ENCODE measurements at places on chromosomes 3 and 15. TPM values are rescaled to one million over a fixed set of nuclear protein-coding genes. Genes with fewer than 3 reads are reported as not detected.

DNA sequence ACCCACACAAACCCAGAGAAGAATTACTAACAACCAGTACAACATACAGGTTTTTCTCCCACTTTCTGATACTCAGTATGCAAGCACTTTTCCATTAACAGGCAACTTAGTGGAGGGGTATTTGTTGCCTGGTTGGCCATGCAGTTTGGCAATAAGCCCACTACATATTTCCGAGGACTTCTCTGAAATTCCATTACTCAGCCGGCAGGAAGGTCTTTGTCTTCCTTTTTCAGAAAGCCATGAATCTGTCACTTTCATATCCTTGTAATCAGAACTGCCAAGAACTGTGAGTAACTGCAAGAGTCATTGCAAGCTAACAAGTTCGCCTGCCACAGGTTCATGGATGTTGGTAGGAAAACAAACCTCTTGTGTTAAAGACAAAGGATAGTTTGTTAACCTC lies 422.3 kb upstream of the ROBO1 start:
- H3K27ac ChIP-seq: no peak overlapping the region
- H3K4me3 ChIP-seq: no peak overlapping the region
- H3K4me1 ChIP-seq: no peaks in the 10 kb centered on the region
- H3K27me3 ChIP-seq: no peaks in the 10 kb centered on the region

- H3K4me3 ChIP-seq: no peak overlapping the region
- H3K27me3 ChIP-seq: no peaks in the 10 kb centered on the region
- DNase-seq: no peak
Measured at GRCh38 chr3:90091549-90091948, 984.1 kb downstream of the EPHA3 start.

DNA sequence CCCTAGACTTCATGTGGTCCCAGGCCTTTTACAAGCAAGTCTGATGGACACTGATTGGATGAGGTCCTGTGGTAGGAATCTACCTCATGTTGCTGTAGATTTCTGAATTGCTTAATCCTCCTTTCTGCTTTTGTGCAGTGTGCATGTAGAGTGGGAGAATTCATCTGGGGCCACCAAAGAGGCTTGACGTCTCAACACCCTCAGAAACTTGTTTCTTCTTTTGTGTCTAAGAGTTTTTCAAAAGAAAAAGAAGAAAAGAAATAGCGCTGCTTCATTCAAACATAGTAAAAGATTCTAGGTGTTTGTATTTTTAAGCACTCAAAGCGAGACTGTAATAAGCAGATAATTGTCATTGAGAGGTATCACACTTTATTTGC lies 46.2 kb downstream of the NR1D2 start:
- peaks cover 2% of the 10 kb centered on the region for H3K36me3 ChIP-seq
- no peak for DNase-seq
- H3K27ac ChIP-seq: no peak overlapping the region

GRCh38 chr15:89385596-89386331 lies 51.1 kb upstream of the POLG start:
- peaks cover 19% of the 10 kb centered on the region for H3K27me3 ChIP-seq
- no peak for DNase-seq
- H3K36me3 ChIP-seq: peaks cover 2% of the 10 kb centered on the region
- peak overlapping the region; percentile 54 for H3K27ac ChIP-seq
- no peaks in the 10 kb centered on the region for H3K4me1 ChIP-seq

- no peaks in the 10 kb centered on the region for H3K4me1 ChIP-seq
- H3K27ac ChIP-seq: no peak overlapping the region
- no peaks in the 10 kb centered on the region for H3K27me3 ChIP-seq
- DNase-seq: no peak
- no peak overlapping the region for H3K4me3 ChIP-seq
Measured at GRCh38 chr3:147113293-147114044, 292.9 kb downstream of the ZIC4 start.

DNA sequence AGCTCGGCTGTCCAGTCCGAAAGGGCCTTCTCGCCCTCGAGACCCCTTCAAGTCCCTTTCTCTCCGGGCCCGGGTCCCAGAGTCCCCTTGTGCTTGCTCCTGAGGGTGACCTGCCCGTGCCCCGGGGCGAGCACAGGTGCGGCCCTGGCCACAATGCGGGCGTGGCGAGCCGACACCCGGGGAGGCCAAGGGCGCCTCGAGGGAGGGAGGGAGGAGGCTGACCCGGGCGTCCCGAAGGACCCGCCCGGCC lies 810 bp upstream of the MEF2A start:
- no peak for DNase-seq
- H3K36me3 ChIP-seq: no peaks in the 10 kb centered on the region
- H3K4me1 ChIP-seq: peaks cover 29% of the 10 kb centered on the region
- H3K27ac ChIP-seq: peak overlapping the region; percentile 30
- H3K27me3 ChIP-seq: peaks cover 7% of the 10 kb centered on the region

DNA sequence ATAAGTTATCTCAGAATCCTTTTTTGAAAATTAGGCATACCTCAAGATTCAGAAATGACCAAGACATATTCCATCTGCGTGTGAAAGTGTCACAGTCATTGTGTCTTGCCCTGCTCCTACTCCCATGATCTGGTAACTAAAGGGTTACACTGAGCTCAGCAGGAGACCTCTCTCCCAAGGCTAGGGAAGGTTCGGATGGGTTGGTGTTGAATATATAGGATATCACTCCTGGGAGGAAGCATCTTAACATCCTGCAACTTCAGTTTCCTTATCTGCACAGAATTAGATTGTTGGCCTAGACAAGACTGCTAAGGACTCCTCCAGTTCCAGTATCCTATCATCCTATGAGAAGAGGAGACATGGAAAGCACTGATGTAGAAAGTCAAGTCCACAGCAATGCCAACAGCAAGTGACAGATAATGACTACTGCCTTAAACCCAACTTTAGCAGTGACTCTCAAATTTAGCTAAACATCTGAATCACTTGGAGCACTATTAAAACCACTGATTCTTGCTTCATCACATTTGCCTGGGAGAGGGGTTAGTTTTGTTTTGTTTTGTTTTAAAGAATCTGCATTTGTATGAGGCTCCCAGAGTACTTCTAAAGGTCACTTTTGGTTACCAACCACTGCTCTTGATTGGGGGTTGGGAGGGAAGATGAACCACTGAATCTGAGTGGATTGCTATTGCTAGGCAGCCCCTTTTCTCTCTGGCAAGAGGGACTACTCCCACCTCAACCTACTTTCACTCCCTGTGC lies 9.7 kb downstream of the ADAMTS9 start:
- no peak overlapping the region for H3K4me3 ChIP-seq
- no peaks in the 10 kb centered on the region for H3K4me1 ChIP-seq
- H3K27ac ChIP-seq: no peak overlapping the region
- no peak for DNase-seq

DNA sequence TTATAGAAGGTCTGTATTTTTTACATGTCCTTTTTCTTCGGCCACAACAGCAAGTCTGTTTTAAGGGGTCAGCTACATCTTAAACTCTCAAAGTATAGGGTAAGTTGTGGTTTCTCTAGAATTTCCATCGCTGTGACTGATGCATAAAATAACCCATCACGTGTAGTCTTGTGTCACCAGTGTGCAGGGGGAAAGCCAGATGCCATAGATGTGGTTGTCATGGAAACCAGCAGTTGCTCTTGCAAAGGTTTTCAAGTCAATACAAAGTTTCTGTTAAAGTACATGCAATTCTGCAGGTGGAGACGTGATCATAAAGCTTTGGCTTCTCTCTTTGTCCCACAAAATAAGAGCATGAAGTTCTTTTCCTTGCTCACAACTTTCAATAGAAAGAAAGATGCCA lies 210.3 kb upstream of the ONECUT1 start:
- no peak for DNase-seq
- H3K36me3 ChIP-seq: no peaks in the 10 kb centered on the region
- no peak overlapping the region for H3K4me3 ChIP-seq
- peaks cover 4% of the 10 kb centered on the region for H3K27me3 ChIP-seq
- H3K4me1 ChIP-seq: no peaks in the 10 kb centered on the region
- no peak overlapping the region for H3K27ac ChIP-seq

The CLDN18 gene
- not detected for total RNA-seq

The FXR1 gene
- total RNA-seq: 140 TPM

The SLC35G2 gene
- total RNA-seq: 0.19 TPM

The PPP1R14D gene
- not detected for total RNA-seq

The NRG4 gene
- not detected for total RNA-seq

The CD200R1 gene
- total RNA-seq: 11.6 TPM

The SAMMSON gene
- total RNA-seq: not detected
